ENCODE measurements at places on chromosomes 1 and 21.

- no peak for DNase-seq
These were observed 14.7 kb upstream of the IL24 start for GRCh38 chr1:206882555-206882954.

- no peak for DNase-seq
These were observed 597 bp upstream of the TRAF3IP3 start for GRCh38 chr1:209755256-209755655.

GRCh38 chr1:93715529-93716126 is 34.0 kb upstream of the BCAR3 start:
- DNase-seq: no peak

DNA sequence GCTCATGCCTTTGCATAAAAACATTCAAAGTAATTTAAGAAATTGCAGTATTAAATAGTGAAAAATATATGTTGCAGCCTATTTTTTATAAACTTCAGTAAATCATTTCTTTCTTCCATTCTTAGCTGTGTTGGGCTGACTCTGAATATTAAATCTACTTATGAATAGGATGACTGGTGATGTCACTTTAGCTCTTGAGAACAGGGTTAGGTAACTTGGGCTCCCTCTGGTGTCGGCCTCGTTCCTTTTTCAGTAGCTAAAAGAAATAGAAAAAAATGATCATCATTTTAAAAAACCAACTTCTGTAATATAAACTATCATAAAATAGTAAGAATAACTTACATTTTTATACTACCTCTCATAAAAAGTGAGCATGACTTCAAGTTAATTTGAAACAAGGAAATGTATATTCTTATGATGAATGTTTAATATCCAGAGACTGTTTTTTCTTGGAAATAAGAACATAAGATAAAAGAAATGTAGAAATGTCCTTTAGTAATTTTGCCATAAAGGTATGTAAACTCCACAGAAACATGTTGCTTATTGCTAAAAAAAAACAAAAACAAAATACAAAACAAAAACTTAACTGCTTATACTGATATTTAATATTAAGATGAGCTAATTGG is 26.8 kb upstream of the NCAM2 start:
- DNase-seq: peak; percentile 70

GRCh38 chr21:31176080-31176551 is 137.8 kb upstream of the KRTAP19-8 start:
- DNase-seq: no peak

GRCh38 chr1:21329209-21329844 is 39.1 kb upstream of the ECE1 start:
- no peak for DNase-seq

DNA sequence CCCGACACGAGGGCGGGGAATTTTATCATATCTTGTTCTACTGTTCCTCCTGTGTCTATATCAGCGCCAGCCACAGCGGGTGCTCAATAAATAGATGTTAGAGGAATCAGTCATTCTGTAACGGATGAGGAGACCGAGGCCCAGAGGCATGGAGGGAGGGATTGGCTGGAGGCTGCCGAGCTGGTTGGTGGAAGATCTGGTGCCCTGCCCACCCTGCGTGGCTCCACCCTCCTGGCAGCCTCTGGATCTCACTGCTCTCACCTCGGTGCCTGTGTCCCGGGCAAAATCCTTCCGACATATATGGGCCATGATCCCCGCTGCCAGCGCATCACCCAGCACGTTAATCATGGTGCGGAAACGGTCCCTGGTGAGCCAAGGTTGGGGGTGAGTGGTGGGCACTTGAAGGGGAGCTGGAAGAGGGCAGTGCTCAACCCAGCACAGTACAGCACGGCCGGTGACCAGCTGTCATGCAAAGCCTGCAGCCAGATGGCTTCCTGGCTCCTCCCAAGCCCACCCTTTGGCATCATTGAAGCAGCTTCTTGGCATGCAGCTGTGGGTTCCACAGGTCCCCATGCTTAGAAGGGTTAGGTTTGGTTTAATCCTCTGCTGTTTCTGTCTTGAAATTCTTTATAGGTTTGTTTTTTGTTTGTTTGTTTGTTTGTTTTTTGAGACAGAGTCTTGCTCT is 26.7 kb downstream of the PODN start:
- DNase-seq: no peak

- DNase-seq: no peak
These were observed 56.3 kb upstream of the NFASC start for GRCh38 chr1:204814166-204814884.

DNA sequence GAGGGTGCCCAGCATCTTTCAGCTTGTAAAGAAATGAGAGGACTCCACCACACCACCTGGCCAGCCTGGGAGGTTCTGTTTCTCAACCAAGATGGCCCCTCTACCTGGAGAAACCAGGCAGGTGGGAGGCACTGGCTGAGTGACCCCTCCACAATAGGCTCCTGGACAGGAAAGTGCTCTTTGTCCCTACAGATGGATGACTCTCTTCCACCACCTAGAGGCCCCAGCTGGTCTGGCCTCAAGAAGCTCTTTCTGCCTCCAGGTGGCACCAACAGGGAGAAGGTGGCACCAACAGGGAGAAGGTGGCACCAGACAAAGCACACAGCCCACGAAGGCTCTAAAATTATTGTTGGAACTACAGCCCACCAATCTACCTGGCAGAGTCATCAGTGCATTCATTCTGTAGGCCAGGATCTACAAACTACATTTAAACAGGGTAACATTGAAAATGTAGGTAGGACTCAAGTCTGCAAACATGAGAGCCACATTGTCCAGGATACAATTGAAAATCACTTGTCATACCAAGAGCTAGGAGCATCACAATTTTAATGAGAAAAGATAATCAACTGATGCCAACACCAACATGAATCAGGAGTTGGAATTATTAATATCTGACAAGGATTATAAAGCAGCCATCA is 14.4 kb downstream of the TMPRSS3 start:
- peak; percentile 76 for DNase-seq

- DNase-seq: peak; percentile 37
These were observed 177.7 kb upstream of the EDN2 start for GRCh38 chr1:41662061-41662764.

GRCh38 chr1:90174246-90174645 is 179.3 kb downstream of the ZNF326 start:
- no peak for DNase-seq

DNA sequence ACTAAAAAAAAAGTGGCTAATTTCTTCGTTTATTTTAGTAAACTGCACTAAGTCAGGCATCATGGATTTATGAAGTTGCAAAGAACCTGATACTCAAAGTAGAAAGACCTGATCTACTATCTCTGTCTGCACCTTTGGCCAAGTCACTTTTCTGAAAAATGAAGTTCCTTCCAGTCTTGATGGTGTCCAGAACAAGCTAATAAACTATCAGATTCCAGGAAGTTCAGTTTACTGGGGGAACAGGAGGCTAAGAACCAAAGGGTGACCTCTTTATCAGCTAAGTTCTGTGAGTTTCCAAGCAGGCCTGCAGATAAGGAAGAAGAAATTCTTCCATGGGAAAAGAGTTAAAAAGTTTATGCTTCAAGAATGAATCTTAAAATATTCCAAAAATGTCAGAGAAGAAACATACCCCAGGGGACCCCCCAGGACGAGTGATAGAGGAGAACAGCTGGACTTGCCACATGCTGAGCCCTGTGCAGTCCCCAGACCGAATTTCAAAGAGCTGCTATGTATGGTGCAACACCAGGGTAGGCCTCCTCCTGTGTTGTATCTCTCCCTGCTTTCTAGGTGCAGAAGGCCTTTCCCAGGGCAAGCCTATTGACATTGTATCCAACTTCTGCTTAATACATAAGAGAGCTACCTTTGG is 72.8 kb upstream of the FGGY start:
- no peak for DNase-seq

GRCh38 chr1:32806290-32806689 is 10.9 kb downstream of the YARS1 start:
- no peak for DNase-seq

GRCh38 chr1:202286622-202287097 is 55.1 kb downstream of the UBE2T start:
- no peak for DNase-seq

DNA sequence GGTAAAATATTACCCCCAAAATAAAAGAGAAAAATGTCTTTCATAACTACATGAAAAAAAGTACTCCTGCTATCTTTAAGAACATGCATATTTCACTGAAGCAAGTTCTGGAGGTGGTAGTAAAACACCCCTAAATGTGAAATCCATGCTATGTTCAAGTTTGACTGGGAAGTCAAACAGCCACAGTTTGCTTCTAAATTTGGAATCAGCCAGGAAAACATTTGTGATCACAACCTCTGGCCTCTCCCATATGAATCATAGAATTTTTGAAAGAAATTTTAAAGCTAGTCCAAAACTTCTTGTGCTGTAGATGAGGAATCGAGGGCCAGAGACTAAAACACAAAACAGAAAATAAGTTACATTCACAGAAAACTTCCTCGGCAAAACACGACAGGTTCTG is 6.6 kb downstream of the SORT1 start:
- no peak for DNase-seq

GRCh38 chr21:33481314-33481943 is 1.7 kb upstream of the TMEM50B start:
- no peak for DNase-seq

DNA sequence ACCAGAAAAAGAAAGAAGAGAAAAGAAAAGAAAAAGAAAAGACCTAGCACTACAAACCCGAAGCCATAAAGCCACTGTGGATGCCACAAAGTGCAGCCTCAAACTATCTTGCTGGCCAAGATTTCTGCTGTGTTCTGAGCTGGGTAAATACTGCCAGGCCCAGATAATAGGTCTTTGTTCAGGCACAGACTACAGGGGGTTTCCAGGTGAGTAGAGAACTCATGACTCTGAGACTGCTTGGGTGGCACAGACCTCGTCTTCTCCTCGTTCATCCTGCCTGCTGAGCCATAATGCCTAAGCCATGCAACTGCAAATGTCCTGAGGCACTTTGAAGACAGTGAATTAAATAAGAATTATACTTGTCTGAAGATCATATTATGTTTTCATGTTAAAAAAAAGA is 651.8 kb downstream of the LMO4 start:
- no peak for DNase-seq

- no peak for DNase-seq
These were observed 58.5 kb downstream of the EIF4G3 start for GRCh38 chr1:21118167-21118566.

GRCh38 chr1:234768569-234769283 is 158.7 kb upstream of the IRF2BP2 start:
- no peak for DNase-seq

GRCh38 chr1:182059936-182060335 is 1.6 kb downstream of the ZNF648 start:
- no peak for DNase-seq

DNA sequence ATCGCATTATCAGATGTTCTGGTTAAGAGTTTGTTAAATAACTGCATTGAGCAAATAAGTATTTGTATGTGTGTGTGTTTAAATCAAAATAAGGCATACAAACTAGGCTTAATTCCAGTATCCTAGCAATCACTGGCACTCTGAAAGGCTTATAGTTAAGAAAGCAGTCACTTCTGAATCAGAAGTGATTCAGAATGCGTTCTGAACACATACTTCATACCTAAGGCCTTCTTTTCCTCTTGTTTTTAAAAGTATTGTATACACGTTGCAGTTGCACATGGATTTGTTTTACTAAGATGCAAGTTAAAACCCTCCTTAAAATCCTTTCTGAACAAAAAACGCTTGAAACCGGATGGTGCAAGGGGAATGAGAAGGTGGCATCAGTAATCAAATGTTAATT is 238.4 kb upstream of the DMRTA2 start:
- no peak for DNase-seq

GRCh38 chr1:171142416-171143385 is 42.4 kb upstream of the FMO2 start:
- no peak for DNase-seq

- no peak for DNase-seq
These were observed 90.4 kb downstream of the SLC45A1 start for GRCh38 chr1:8408151-8408839.

GRCh38 chr1:116733476-116734365 is 20.5 kb upstream of the CD2 start:
- DNase-seq: no peak

- DNase-seq: no peak
These were observed 70.0 kb downstream of the HMCN1 start for GRCh38 chr1:185804206-185804605.

- DNase-seq: no peak
These were observed 99.0 kb upstream of the KAZN start for GRCh38 chr1:14499312-14500040.

DNA sequence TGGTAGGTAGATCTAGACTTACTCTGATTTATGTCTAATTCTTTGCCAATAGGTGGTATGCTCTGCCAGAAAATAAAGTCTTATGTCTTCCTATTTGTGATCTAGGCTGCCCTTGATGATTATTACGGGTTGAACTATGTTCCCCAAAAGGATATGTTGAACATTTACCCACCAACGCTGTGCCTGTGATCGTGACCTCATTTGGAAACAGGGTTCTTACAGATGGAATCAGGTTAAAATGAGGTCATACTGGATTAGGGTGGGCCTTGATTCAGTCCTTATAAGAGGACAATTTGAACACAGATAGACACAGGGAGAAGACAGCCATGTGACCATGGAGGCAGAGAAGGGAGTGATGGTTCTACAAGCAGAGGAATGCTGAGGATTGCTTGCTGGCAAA is 95.1 kb upstream of the BCAR3 start:
- no peak for DNase-seq

Data from MM.1S (cell line).